ENCODE measurements at places on chromosomes 4 and X.

DNA sequence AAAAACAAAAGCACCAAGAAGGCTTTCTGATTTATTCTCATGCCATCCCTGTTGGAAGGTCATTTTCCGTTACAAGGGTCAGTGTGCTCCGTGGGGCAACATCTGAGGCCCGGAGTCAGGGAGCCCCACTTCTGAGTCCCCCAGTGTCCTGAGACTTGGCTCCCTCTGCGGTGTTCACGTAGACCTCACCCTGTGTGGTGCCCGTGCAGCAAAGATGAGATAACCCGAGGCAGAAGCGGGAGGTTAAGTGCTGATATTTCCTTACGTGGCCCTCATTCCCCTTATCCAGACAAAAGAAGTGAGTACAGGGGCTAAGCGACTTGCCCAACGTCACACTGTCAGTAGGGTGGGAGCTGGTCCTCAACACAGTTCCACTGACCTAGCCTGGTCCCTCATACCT lies 3.5 kb downstream of the JAKMIP1 start:
- DNase-seq, result no peak

DNA sequence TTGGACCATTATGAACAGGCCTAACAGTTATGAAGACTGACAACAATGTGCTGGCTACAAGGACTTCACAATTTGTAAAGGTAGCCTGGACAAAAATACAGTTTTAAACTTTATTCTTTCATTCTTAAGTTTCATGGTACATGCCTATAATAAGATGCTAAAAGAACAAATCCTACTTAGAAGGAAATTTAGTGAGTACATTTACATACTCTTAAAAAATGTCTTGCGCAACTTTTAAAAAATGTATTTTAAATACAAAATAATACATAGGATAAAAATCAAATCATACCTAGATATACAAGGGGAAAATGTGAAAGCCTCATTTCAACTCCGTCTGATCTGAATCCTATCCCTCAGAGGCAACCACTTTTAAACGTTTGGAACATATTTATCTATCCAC lies 200.7 kb upstream of the SPIN4 start:
- no peak for DNase-seq

DNA sequence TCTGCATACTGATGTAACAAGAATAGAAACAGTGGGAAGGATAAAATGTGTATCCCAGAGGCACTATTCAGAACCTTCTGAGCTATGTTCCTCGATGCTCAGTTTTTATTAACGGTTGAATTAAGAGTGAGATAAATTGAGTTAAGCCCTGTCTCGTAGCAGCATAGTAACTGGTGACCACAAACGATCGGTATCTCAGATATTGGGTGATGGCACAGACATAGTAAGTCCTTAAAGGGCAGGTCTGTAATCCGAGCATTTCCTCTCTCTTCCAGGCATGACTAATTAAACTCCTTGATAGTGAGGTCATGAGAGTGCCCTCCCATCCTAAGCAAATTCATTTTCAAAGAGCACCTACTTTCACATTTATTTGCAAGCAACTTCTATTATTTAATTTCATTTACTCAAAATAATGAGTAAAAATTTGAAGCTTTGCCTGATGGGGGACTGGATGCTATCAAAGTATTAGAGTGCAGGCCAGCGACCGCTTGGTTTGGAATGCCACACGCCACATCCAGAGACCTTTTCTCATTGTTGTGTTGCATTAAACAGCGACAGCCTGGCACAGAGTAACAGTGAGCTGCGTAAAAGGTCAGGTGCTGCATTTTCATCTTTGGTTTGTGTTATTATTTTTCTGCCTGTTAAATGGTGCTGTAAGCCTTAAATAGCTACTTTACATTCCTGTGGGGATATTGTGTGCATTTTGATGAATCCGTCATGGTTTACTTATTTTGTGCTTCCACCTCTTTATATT lies 101.9 kb downstream of the PCDH7 start:
- DNase-seq, result no peak

GRCh38 chr4:60805500-60806313 lies 394.4 kb upstream of the ADGRL3 start:
- DNase-seq, result no peak

DNA sequence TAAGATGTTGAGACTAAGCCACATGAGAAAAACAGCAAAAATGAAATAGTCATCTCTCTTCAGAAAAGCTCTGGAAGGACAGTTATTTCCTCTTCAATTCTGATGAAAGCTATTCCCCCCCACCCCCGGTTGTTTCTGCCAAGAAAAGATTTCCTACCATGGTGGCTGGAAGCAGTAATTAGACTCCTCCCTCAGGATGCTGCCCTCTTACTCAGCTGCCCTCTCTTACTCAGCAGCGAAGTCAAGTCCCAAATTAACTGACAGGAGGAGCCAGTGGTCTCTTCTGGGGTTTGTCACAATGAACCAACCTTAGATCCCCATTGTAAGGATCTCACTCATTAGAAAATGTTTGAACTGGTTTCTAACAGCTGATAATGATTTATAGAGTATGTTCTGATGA lies 38.0 kb downstream of the GPM6B start:
- DNase-seq, result no peak

GRCh38 chr4:181061787-181062186 lies 1181.4 kb upstream of the TENM3 start:
- DNase-seq, result no peak

DNA sequence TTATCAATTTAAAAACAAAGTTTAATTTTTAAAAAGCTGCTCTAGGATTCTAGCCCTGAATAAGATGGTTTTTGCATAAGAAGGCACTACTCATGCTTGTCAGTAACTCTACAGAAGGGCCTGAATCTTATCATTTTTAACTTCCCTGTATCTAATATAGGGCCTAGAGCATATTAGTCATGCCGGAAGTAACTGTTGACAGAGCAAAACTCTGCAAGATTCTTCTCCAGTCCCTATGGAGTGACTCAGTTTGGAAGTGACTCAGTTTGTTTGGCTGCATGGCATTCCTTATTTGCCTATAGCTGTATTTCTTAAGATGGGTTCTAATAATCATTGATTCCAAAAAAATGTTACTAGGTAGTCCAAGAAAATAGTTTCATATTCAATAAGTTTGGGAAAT lies 431.8 kb upstream of the HTR2C start:
- no peak for DNase-seq

- no peak for DNase-seq
Observed at GRCh38 chr4:40990236-40990898, 224.0 kb downstream of the APBB2 start.

GRCh38 chr4:55358668-55359067 lies 12.6 kb downstream of the SRD5A3 start:
- no peak for DNase-seq

- DNase-seq, result no peak
Observed at GRCh38 chrX:123740006-123740405, 7.2 kb upstream of the THOC2 start.
